ENCODE measurements at places on chromosomes 2 and 18.
A peak's percentile ranks its signal among the peaks of the same experiment; 100 is the strongest.

DNA sequence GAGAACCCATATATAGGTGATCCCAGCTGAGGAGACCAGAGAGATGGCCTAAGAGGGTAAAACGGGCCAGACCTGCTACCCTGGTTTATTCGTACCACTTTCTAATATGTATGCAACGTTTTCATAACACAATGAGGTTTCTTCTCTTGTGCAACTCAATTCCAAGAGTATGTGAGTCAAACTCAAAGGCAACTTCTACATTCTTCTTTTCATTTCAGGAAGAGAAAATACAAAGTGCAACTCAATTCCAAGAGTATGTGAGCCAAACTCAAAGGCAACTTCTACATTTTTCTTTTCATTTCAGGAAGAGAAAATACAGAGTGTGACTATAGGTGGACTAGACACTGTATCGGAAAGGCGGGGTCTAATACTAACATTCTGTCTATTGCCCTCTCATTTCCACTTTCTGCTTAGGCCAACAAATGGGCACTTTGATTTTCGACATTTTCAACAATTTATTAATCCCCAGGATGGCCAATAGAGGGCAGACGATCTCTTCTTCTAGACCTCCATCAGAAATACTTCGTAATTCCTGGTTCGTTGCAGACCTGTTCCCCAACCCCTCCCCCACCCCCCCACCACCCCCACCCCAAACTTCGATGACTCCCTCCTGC, 3.7 kb upstream of the CRIM1 start:
- peak; percentile 53 for DNase-seq

DNA sequence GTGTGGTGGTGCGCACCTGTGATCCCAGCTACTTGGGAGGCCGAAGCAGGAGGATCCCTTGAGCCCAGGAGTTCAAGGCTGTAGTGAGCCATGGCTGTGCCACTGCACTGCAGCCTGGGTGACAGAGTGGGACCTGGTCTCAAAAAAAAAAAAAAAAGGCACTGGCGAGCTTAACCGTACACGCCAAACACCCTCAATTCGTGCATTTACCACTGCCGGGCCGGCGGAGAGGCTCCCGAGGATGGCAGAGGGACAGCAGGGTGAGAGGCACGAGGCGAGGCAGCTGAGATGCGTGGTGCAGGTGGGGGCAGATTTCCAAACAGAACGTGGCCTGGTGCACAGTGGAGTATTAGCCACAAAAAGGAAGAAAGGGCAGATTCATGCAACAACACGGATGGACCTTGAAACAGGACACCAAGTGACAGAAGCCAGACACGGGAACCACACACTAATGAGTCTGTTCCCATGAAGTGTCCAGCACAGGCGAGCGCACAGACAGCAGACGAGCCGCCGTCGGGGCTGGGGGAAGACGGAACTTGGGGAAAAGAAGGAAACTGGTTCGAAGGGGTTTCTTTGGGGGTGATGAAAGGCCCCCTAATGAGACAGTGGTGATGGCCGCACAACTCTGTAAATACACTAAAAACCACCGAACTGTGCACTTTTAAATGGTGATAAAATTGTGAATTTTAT, 27.4 kb downstream of the SLC66A2 start:
- no peak for DNase-seq

- no peak for DNase-seq
Observed at GRCh38 chr2:40487602-40488001, 35.7 kb upstream of the SLC8A1 start.

DNA sequence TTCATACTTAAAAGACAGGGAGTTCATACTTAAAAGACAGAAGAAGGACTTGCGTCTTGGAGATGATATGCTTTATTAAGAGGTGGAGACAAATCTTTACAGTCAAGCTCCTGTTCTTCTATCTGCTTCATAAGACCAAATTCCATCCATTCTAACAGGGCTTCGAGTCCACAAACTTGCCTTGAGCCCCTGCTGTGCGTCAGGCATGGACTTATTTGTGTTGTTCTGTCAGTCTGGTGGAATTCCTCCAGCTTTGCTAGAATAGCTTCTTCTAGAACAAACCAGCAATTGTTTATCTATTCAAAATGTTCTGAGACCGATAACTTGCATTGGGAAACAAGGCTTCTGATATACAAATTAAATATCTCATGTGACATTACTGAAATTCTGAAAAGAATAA, 73.9 kb upstream of the SOX11 start:
- DNase-seq: no peak

DNA sequence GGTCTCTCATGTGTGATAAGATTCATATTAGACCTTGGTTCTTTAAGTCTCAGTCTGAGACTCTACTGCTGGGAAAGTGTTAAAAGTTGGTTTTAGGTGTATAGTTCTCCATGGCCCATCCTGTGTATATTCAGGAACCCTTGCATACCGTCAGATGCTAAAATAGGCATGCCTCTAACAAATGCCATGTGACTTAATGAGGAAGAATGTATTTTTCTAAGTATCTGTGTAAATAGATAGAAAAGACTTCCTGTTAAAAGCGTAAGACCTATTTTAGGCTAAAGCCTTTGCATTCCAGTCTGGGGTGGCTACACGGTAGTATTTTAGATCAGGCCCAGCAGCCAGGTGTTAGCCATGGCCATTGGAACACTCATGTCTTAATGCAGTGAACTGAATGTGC, 73.3 kb downstream of the RHBDD1 start:
- DNase-seq: no peak

DNA sequence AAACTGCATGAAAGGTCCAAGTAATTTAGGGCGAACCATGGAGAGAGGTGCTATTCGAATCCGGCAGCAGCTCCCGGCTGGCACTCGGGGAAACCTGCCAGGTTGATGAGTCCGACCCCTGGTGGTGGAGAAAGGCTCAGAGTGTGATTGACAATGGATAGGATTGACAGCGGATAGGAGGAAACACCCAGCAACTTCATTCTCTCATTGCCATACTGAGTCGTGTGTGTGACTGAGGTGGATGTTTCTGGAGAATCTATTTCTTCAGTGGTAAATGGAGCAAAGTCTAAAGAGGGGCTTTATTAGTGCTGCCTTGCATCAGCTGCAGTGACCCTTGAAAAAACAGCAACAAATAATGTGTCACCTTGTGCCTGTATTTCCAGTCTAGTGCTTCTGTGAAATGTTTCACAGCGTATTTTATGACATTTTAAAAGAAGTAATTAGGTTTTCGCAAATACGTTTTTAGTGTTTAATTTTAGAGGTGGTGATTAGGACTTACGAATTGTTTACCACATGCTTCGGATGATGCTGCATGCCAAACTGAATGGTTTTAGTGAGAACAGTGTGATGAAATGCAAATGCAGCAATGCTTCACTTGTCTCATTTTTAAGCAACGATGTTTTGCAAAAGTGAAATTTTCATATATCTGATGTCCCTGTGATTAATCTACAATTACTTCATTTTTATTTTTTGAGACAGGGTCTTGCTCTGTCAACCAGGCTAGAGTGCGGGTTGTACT, 102.0 kb downstream of the DCDC2C start:
- peak; percentile 22 for DNase-seq

GRCh38 chr2:46179037-46179621, 118.1 kb upstream of the EPAS1 start:
- DNase-seq: peak; percentile 79

GRCh38 chr2:225788571-225789094, 389.1 kb downstream of the NYAP2 start:
- DNase-seq: no peak

DNA sequence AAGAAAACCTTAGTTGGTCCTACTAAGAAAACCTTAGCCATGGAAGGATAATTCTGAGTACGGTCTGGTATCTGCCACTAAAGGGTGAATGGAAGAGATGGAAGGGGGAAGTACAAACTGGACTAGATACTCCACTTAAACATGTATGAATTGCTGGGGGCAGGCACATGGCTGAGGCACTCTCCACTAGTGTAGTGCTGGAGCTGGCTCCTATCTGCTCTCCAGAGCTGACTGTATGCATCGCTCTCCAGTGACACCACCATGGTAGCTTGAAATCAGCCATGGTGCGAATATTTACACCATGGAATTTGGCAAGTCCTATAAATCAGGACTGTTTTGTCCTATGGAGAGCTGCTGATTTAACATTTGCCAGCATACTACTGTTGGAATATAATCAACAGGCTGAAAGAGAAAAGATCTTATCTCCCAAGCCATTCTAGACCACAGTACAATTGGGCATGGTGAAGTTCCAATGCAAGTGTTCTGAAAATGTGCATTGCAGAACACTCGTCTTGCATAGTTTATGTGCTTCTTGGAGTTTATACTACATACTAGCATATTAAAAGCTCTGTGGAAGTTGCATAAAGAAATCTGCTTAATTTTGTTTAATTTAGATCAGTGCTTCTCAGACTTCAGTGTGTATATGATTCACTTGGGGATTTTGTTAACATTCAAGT, 277.4 kb downstream of the TDRD15 start:
- no peak for DNase-seq

- DNase-seq: no peak
Observed at GRCh38 chr18:2883076-2883735, 36.4 kb downstream of the EMILIN2 start.

- DNase-seq: no peak
Observed at GRCh38 chr2:85861650-85862049, 27.1 kb downstream of the ST3GAL5 start.

- DNase-seq: no peak
Observed at GRCh38 chr18:44558767-44559166, 121.9 kb upstream of the SETBP1 start.

- DNase-seq: no peak
Observed at GRCh38 chr2:230205034-230205433, 14.8 kb downstream of the SP110 start.

- no peak for DNase-seq
Observed at GRCh38 chr2:48439102-48439501, 90.9 kb upstream of the STON1 start.

DNA sequence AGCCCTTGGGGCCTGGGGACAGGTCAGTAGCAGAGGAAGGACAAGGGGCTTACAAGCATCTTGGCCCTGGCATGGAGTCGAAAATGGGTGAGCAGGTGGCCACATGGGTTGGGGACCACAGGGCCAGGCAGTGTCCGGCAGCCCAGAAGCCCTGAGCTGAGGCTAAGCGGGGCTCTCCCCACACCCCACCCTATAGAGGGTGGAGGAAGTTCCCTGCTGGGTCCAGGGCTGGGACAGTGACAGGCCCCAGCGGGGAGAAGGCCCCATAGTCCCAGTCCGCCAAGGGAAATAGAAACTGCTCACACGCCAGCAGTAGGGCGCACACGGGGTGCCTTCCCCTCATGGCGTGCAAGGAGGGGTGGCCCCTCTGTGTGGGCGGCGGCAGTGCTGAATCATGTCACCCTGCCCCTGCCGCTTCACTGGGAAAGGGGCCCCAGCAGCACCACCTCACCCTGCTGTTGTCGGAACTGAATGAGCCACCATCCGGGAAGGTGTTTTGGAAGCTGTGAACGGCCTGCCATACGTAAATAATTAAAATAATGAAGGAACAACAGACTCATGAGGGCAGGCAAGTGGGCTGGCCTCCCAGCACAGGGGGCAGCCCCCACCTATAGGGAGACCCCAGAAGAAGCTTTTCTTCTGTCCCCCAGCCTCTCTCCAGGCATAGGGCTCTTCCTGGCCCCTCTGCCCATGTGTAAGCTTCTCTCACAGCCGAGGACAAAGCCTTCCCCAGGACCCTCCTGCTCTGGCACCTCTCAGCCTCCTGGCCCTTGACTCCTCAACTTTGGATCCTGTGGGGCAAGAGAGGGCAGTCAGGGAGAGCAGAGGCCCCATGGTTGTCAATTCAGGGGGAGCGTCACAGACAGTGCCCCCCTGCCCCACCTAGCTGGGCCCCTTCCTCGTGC, 12.7 kb upstream of the DUSP2 start:
- DNase-seq: no peak

- DNase-seq: no peak
Observed at GRCh38 chr18:24187049-24187448, 48.2 kb downstream of the CABYR start.

- no peak for DNase-seq
Observed at GRCh38 chr18:4119813-4120212, 335.3 kb downstream of the DLGAP1 start.

- no peak for DNase-seq
Observed at GRCh38 chr2:190603374-190603773, 45.5 kb upstream of the NAB1 start.

GRCh38 chr2:22329211-22330154, 1055.5 kb upstream of the KLHL29 start:
- DNase-seq: no peak

- no peak for DNase-seq
Observed at GRCh38 chr2:190853531-190854383, 26.9 kb upstream of the GLS start.

DNA sequence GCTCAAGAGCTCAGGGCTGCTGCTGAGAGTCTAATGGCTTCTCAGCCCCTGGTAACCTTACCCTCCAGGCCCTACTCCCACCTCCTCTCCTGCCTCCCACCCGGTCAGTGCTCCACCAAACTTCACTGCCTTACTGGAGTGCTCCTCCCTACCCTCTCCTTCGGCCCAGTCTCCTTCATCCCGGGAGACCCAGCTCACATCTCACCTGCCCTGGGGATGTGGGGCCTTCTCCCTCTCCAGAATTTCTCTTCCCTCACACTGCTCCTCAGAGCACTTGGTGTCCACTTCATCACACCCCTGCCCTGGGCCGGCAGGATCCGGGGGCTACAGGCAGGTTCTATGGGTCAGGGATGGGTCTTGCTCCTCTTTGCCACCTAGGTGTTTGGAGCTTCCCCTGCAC, 21.6 kb downstream of the PTPN18 start:
- DNase-seq: no peak

DNA sequence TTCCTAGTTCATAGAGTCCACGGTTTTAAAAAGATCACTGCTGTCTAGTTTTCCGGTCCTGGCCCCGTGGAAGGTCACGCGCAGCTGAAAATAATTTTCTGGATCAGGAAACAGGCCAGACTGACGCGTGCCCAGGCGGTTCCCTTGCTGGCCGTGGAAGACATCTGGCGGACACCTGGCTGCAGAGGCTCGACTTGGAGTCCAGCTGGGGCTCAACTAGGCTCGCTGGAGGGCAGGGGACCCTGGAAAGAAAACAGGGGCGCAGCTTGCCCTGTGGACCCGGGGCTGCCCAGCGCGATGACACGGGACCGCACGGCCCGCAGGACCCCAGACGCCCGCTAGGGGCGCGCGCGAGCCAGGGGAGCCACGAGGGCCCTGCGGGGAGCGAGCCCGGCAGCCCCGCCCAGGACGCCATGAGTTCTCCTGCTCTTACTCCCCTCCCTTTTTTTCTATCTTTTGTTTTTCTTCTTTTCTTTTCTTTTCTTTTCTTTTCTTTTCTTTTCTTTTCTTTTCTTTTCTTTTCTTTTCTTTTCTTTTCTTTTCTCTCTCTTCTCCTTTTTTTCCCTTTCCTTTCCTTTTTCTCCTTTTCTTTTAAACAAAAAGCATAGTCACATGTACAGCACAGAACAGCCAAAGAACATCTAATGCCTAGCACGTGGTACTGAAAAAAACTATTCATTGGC, 43.2 kb upstream of the UBE2F start:
- DNase-seq: peak; percentile 95

GRCh38 chr18:40179729-40180461, 1775.1 kb upstream of the PIK3C3 start:
- DNase-seq: no peak

DNA sequence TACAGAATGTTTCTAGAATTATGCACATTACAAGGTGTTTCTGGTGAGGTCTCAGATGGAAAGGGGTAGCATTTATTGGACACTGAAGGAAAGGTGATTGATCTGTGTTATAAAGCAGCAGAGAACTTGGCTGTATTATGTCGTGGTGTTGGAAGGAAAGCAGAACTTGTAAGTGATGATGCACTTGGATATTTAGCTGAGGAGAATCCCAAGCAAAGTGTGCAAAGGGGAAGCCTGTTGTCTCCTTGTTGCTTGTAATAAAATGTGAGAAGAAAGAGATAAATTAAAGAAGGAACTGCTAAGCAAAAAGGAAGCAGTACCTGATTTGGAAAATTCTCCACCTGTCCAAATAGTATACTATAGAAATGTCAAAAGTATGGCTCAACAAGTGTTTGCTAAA, 12.2 kb upstream of the SCYGR5 start:
- DNase-seq: no peak

All from urothelium cell line (cell line).